Small intestine (tissue), 16 donors: ENCODE measurements at places on chromosomes 11 and 22. TPM values are rescaled to one million over a fixed set of nuclear protein-coding genes. Genes with fewer than 3 reads are reported as not detected.

DNA sequence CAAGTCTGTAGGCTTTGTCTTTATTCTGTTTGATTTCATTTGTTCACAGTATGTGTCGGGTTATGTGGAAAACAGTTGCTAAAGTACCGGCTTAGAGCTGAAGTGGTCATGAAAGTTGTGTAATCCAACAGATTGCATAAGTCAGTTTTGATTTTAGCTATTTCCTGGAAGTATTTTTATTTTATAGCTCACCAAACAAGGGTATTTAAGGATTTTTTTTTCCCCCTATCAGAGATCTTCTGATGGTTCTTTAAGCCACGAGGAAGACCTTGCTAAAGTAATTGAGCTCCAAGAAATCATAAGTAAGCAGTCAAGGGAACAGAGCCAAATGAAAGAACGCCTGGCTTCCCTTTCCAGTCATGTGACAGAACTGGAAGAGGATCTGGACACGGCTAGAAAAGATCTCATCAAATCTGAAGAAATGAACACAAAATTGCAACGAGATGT, 55.9 kb downstream of the PPFIA1 start:
- peak overlapping the region; percentile 75 for H3K27ac ChIP-seq
- H3K4me1 ChIP-seq: no peaks in the 10 kb centered on the region
- no peak for DNase-seq
- no peak overlapping the region for H3K4me3 ChIP-seq

DNA sequence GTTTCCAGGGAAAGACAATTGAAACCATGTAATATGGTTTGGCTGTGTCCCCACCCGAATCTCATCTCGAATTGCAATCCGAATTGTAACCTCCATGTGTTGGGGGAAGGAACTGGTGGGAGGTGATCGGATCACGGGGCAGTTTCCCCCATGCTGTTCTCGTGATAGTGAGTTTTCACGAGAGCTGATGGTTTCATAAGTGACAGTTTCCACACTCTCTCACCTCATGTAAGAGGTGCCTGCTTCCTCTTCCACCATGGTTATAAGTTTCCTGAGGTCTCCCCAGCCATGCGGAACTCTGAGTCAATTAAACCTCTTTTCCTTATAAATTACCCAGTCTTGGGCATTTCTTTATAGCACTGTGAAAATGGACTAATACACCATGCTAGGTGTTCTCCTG, 148.3 kb upstream of the CADM1 start:
- H3K4me1 ChIP-seq: no peaks in the 10 kb centered on the region
- H3K27ac ChIP-seq: no peak overlapping the region
- DNase-seq: no peak

DNA sequence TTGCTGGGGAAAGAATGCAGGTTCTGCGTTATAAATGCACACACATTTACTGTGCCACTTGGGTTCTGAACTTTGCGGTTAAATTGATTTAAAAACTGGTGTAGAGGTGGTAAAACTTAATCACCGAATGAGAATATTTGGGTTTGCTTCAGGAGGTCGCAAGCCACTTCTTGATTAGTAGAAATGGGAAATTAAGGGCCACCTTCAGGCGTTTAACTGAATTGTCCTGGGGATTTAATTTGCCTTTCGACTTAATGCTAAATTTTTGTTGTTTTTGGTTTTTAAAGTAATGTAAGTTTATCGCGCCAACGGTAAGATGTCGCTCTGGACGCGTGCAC, 459 bp upstream of the NCR3LG1 start:
- no peaks in the 10 kb centered on the region for H3K27me3 ChIP-seq
- H3K4me1 ChIP-seq: no peaks in the 10 kb centered on the region
- no peaks in the 10 kb centered on the region for H3K36me3 ChIP-seq
- H3K4me3 ChIP-seq: peak overlapping the region; percentile 57
- no peak for DNase-seq

DNA sequence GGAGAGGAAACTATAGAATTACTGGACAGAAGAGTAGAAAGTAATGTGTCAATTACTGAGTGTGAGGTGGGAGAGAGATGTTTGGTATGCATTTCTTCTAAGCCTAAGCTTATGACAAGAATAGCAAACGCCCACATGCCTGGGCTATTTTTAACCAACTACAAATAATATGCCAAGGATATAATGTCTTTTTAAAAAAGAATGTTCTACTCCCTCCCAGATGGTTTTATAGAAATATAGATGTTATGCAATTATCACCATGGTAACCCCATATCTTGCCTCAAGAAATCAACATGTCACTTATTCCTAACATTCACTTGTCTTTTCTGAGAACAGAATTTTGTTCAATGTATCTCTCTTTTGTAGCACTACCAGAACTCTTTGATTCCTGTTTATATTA, 996.7 kb upstream of the CHORDC1 start:
- H3K27ac ChIP-seq: no peak overlapping the region
- H3K36me3 ChIP-seq: no peaks in the 10 kb centered on the region
- H3K4me3 ChIP-seq: no peak overlapping the region
- H3K4me1 ChIP-seq: no peaks in the 10 kb centered on the region

GRCh38 chr11:131602431-131602830, 232.0 kb downstream of the NTM start:
- H3K27ac ChIP-seq: no peak overlapping the region
- no peak for DNase-seq
- H3K27me3 ChIP-seq: no peaks in the 10 kb centered on the region

Gene SYT13
- polyA plus RNA-seq: 2.2 TPM
